ENCODE measurements at places on chromosomes 5 and 9.

DNA sequence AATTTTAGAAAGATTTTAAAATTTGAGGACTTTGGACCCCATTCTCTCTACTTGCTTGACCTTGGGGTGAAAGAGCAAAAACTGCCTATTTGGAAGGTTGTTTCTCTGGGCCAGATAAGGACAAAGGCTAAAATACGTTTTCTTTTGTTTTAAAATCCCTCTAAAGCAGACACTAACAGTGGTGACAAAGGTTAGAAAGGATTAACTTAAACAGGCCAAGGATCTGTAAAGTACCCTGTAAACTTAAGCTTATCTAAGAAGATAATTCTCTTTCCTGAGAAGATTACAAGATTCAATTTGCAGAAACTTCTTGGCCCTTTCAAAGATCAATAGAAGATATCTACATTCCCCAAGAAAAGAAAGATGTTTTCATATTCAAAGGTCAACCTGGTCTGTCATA, 12.1 kb downstream of the TRPM6 start:
- no peak for DNase-seq

DNA sequence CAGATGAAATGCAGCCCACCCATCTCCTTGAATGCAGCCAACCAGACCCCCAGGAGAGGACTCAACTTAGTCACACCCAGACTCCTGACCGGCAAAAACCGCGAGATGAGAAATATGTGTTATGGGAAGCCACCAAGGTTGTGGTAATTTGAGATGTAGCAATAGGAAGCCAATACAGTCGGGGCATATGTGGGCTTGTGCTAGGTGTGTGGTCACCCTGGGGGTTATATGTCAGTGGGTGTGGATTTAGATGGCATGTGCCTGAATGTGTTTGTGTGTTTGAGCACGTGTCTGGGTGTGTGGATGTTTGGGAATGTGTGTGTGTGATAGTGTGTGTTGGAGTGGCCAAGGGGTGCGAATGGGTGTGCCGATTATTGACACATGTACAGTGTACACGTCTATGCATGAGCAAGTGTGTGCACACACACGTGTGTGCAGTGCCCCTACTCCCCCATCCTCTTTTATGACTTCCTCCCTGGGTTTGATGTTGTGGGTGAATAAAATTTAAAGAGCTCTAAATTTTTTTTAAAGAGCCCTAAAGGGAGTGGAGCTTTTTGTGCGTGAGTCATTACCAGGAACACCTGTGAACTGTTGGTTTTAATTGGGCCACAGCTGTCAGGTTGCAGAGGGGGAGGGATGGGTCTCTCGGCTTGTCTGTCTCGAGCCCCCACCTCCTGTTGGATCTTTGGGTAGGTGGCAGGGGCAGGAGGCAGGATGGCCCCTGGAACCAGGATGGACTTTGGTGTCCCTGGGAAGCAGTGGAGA, 86.8 kb downstream of the LHX2 start:
- DNase-seq, result no peak

- DNase-seq, result no peak
These were observed 1046.9 kb upstream of the WWC1 start for GRCh38 chr5:167244583-167244982.

DNA sequence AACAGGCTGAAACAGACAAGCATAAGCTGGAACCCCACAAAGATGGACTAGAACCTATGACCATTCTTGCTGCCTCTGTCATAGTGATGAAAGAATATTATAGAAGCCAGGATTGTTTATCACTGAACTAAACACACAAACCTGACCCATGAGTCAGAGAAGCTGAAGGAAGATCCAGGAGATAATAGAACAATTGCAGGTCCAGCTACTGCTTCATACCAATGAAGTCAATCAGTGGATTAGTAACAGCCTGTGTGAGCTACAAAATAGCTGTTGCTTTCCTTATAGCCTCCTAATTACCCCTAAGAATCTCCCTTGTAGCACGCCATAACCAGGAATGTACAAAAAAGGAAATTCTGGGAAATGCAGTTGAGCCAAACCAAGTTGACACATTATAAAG, 459.9 kb upstream of the ZNF462 start:
- no peak for DNase-seq

DNA sequence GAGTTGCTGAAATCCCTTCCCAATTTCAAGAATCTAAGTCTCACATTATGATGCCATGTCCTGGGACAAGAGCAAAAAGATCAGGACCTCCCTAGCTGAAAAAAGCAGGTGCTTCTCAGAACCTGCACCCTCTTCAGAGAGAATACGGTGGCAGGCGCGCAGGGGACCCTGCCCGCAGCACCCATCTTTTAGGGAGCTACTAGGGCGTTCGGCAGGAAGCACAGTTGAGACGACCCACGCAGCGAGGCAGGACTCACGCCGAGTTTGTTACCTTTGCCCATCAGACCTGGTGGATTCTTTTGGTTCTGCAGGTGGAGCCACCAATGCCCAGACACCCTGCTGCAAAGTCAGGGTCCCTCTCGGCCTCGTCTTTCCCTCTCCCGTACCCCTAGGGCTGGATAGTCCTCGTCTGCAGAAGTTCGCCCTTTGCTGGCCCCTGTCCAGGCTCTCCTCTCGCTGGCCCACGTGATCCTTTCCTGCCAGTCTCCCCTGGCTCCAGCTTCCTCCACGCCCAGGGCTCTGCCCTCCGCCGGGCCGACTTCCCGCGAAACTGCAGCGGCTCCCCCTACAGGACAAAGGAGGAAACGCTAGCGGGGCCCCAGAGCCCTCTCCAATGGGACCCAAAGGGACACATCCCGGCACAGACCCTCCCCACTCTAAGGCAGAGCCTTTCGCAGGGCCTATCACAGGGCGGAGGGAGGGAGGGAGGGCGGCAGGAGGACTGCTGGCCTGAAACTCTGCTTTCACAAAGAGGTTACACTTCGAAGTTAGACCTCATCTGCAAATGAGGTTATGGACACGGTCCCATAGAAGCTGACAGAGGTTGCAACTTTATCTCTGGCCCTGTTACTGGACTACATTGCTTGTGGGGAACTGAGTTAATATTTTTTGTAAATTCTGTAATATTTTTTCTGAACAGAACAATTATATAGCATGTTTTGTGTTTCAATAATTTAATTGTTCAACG, 28.8 kb downstream of the TMEM174 start:
- peak; percentile 68 for DNase-seq

- DNase-seq, result no peak
These were observed 78.0 kb downstream of the NSUN2 start for GRCh38 chr5:6554812-6555211.
